ENCODE measurements at places on chromosomes 2 and 18.
A peak's percentile ranks its signal among the peaks of the same experiment; 100 is the strongest.

- DNase-seq, result no peak
Observed at GRCh38 chr2:42764096-42764495, at the start of gene OXER1. Gene OXER1 (minus strand): TSS chr2:42764135. CDS start chr2:42764062, 73 bp downstream.

DNA sequence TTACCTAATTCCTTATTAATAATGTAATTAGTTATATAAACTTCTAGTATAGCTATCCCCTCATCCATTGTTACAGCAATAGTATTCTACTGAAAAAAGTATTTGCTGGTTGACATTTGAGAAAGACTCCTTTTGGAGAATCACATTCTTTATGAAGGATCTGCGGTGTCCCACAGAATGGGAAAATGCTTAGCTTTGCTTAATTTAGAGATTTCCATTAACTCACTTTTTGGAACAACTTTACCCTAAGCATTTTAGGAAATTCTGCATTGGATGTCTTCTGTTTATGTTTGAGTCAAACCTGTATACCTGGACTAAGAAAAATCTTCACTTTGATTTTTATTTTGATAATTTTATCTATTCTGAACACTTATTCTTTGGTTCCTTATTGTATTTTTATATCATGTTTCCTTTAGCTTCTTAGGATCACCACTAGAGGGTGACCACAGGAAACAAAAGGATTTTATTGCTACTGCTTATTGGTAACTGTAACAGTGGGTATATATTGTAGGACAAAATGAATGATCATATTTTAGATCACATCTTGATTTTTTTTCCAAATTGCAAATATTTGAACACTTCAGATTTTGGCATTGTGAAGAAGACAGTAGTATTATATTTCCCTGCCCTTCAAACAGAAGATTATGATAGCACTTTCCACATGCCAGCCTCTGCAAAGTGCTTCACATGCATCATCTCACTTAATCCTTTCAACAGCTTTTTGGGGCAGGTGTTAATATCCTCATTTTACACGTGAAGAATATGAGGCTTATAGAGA is 79.6 kb downstream of the MIB1 start:
- DNase-seq, result peak; percentile 16

GRCh38 chr2:9964334-9964980 is 13.0 kb downstream of the GRHL1 start:
- DNase-seq, result no peak

GRCh38 chr2:197208024-197208423 is 102.6 kb downstream of the ANKRD44 start:
- DNase-seq, result no peak

DNA sequence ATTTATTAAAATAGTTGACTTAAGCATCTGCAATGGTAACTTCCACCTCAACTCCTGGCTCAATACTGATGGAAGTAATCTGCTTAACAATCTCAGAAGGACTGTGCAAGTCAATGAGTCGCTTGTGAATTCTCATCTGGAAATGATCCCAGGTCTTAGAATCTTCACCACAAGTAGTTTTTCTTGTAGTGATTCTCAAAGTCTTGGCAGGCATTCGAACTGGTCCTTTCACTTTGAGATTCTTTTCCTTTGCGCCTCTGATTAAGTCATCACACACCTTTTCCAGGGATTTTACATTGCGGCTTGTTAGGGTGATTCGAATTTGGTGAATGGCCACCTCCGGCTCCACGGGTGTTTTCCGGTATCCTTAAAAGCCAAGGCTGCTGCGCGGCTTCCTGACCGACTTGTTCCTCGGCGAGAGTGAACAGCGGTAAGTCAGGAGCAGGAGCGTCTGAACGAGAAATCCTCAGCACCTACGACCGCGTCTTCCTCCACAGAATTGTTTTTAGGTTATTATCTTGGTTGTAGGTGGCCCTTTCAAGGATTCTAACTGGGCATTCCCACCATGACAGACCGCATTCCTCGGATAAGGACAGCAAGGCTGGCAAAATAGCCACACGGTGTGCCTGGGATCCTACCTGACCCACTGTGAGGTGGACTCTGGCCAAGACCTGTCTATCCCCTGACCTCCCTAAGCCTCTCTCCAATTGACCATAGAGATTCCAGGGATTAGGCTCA is 23.8 kb upstream of the SLC20A1 start:
- no peak for DNase-seq

GRCh38 chr2:133344849-133345248 is 223.4 kb downstream of the NCKAP5 start:
- no peak for DNase-seq

DNA sequence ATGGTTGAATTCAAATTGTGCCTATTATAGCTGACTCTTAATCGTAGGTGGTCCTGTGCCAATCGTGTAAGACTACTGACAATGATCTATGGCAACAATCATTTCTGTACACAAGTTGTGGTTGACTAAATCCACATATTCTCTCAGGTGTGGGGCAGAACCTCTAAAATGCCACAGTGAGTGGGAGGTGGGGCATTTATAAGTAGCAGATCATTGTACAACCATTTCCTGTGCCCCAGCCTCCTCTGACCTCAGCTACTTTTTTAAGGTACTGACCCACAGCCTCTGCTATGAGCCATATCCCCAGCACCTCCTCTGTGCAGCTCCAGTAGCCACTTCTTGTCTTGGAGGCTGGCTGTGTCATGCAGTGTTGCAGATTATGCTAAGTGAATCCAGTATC is 48.6 kb upstream of the RAPH1 start:
- no peak for DNase-seq

DNA sequence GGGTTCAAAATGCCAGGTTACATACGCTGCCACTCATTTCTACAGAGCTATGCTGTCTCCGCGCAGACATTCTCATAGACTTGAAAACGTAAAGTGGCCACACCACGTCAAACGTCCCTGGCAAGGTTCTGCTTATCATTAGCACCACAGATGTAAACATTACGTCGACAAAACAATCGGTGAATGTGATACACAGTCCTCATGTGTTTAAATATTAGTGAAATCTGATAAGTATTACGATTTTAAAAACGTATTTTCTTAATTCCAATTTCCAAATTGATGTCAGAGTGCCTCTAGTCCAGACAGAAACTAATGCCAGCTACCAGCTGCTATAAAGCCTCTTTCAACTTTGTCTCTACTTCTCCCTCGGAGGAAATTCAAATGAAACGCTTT is 1.2 kb downstream of the STK17B start:
- peak; percentile 31 for DNase-seq

DNA sequence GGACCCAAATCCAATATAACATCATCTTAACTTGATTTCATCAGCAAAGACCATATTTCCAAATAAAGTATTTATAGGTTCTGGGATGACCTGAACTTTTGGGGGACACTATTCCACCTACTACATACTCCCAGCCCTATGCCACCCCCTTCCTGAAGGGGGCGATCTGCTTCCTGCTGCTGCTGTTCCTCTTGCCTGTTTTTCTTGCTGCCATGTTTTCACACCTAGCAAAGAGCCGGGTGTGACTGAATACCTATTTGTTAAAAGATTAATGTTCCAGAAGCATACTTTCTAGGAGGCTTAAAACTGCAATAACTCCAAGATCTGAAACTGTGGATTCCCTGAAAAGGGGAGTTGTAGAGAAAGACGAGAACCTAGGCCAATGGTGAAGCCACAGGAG is 89.7 kb downstream of the ICOS start:
- no peak for DNase-seq

GRCh38 chr2:230589497-230590015 is 123.1 kb upstream of the CAB39 start:
- no peak for DNase-seq

Measured in globus pallidus (tissue), 1 donor.